ENCODE measurements at places on chromosomes 7 and 10.

GRCh38 chr7:87774690-87775089, 101.5 kb downstream of the SLC25A40 start:
- no peak for DNase-seq

GRCh38 chr10:31036209-31036608, 4.5 kb upstream of the ZNF438 start:
- no peak for DNase-seq

GRCh38 chr7:121103579-121103978, 115.1 kb downstream of the CPED1 start:
- DNase-seq: no peak

GRCh38 chr7:29955799-29956486, 33.7 kb downstream of the SCRN1 start:
- DNase-seq: no peak

GRCh38 chr7:142488842-142489241, 231.0 kb upstream of the PRSS58 start:
- DNase-seq: no peak

DNA sequence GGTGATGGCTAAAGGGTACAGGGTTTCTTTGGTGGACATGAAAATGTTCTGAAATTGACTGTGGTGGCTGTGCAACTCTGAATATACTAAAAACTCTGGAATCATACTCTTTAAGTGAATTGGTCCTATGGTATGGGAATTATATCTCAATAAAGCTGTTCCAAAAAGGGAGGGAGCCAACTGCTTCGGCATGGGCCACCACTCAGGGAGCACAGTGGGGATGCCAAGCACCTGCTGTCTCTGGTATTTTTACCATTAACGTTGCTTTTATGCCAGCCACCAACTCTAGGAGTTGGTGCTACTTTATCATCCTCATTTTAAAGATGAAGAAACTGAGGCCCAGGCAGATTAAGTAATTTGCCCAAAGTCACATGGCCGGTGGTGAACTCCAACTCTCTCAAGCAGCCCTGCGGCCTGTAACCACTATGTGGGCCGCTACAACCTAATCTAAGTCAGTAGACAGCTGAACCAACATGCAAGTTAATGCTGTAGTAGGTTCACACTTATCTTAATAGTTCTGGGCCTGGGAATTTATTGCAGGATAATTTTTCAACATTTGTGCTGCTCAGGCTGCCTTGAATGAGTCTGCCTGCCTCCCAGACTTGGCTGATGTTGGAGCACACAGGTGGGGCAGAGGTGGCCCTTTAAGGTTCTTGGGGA, 20.8 kb downstream of the SH3PXD2A start:
- no peak for DNase-seq

DNA sequence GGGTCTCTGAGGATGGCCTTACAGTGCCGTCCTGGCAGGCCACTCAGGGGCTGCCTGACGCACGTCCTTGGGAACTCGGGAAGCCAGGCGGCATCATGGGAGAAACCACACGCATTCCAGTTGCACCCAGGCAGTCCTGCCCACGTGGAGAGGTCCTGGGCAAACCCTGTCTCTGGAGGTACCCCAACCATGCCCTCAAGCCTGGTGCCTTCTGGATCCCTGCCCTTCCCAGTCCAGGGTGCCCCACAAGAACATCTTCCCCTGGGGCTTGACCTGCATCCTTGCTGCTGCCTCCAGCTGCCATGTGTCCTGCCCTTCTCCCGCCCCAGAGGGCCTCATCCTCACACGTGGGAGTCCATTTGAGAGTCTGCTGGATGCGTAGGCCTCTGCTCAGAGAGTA, 200.3 kb upstream of the PPP2R2D start:
- no peak for DNase-seq

- no peak for DNase-seq
These were observed 336.3 kb downstream of the PPP1R3A start for GRCh38 chr7:113582471-113582870.

DNA sequence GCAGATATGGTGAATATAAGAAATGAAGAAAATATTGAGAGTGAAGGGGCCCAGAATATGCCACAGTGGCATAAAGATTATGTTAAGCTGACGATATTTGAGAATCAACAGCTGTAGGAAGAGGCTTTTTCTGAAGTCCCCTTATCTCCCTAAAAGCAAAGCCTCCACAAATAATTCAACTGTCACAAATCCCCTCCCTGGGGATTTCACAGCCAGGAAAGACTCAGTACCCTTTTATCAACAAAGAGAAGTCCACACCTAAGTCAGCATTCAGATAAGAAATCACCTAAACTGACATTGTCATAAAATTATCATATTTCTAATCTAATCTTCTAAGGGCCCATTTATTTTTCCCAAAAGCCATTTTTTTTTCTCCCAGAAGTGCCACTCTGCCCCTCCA, 284.9 kb upstream of the VWC2 start:
- no peak for DNase-seq

- no peak for DNase-seq
These were observed 6.0 kb downstream of the CAMK1D start for GRCh38 chr10:12355384-12355783.

GRCh38 chr10:46542567-46543465, 13.6 kb downstream of the GPRIN2 start:
- DNase-seq: no peak

DNA sequence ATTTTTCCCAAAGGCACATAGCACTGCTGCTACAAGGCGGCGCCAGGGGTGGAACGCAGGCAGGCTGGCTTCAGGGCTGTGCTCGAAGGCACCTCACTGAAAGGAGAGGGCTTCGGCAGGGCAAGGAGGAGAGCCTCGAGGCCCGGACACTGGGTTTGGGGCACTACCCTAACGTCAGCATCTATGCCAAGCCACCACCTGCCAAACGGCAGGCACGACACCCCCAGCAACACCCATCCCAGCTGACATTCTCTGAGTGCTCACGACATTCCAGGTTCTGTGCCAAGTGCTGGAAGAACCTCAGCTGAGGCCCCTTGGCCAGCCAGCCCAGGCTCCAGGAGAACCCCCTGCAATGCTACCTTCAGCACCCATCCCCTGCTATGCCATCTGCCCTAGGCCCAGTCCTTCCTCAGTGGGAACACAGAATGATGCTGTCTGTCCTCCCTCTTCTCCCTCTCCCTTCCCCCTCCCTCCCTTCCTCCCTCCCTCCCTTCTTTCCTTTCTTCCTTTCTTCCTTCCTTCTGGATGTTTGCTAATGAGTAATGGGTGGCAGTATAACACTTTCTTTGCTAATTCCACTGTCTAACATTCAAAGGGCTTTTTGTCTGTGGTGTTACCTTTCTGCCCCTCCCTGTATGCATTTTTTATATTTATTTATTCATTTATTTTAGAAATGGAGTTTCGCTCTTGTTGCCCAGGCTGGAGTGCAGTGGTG, 24.3 kb downstream of the ZCCHC24 start:
- no peak for DNase-seq

GRCh38 chr10:86642499-86642898, 11.8 kb upstream of the OPN4 start:
- DNase-seq: no peak

GRCh38 chr7:39816462-39817060, 133.5 kb upstream of the CDK13 start:
- DNase-seq: no peak

- no peak for DNase-seq
These were observed 11.0 kb upstream of the NDUFB2 start for GRCh38 chr7:140685407-140686087.

GRCh38 chr10:62594093-62594520, 210.4 kb upstream of the ADO start:
- DNase-seq: peak; percentile 25

GRCh38 chr10:62426086-62426485, 51.9 kb downstream of the ZNF365 start:
- no peak for DNase-seq

DNA sequence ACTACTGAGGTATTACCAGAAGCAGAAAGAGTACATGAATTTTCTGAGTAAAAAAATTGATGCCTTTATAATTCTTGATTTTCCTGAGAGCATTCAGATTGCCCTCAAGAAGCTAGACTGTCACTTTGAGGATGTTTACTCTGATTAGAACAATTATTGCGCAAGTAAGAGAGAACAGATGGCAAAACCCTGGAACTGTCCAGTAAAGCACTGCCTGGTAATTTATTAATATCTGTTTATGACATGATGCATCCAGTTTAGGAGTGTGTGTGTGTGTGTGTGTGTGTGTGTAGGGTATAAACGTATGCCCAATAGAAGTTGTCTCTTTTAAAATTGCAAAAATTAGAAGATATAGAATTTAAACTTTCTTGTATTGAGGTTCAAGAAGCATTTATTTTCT, 379.7 kb downstream of the PHTF2 start:
- no peak for DNase-seq

All from activated CD8-positive, alpha-beta memory T cell treated with anti-CD3 and anti-CD28 coated beads for 1 hour (primary cell).